ENCODE measurements at places on chromosomes 6 and 20.

GRCh38 chr6:33613146-33613794, 7.9 kb upstream of the ITPR3 start:
- peak; percentile 53 for DNase-seq

DNA sequence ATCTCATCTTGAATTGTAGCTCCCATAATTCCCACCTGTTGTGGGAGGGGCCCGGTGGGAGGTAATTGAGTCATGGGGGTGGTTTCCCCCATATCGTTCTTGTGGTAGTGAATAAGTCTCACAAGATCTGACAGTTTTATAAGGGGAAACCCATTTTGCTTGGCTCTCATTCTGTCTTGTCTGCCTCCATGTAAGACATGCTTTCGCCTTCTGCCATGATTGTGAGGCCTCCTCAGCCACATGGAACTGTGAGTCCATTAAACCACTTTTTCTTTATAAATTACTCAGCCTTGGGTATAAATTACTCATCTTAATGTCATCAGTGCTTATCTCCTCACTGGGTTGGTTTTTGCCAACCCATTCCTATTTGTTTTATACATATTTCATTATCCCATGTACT, 142.0 kb upstream of the GMDS start:
- no peak for DNase-seq

DNA sequence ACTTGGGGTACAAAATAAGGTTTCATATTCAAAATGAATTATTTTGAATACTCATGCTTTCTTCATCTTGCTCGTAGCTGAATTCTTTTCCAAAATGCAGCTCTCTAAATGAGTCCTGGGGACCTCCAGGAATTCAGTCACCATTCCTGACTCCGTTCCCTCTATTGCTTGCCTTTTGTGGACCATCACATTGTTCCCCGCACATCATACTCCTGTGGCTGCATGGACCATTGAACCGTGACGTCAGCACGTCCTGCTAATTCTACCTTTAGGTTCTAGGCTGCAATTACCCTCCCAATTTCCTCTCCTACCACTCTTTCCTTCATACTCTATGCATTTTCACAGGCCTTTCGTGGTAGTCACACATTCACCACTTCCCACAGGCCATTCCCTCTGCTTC, 173.1 kb upstream of the ID4 start:
- no peak for DNase-seq

- no peak for DNase-seq
Observed at GRCh38 chr6:168250250-168250649, 69.3 kb downstream of the DACT2 start.

GRCh38 chr6:167910007-167910406, 83.3 kb downstream of the AFDN start:
- DNase-seq = no peak

DNA sequence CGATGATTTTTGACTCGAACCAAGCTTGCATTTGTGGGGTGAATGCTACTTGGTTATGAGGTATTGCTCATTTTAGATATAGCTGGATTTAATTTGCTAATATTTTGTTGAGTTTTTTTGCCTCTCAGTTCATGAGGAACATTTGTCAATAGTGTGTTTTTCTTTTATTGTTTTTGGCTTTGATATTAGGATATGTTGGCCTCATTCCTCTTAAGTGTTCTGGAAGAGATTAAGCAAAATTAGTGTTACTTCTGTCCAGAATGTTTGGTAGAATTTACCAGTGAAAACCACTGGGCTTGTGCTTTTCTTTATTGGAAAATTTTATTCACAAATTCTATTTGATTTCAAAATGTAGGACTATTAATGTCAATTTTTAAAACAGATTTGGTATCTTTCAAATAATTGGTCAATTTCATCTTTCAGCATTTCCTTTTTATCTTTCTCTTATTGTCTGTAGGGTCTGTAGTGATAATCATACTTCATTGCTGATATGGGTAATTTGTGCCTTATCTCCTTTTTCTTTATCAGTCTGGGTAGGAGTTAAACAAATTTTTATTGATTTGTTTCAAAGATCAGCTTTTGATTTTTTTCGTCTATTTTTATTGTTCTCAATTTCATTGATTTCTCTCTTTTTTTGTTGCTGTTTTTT, 14.1 kb downstream of the AIG1 start:
- DNase-seq = no peak

GRCh38 chr6:16873698-16874097, 112.4 kb upstream of the ATXN1 start:
- DNase-seq = no peak
